ENCODE measurements at places on chromosomes 2 and 18.

DNA sequence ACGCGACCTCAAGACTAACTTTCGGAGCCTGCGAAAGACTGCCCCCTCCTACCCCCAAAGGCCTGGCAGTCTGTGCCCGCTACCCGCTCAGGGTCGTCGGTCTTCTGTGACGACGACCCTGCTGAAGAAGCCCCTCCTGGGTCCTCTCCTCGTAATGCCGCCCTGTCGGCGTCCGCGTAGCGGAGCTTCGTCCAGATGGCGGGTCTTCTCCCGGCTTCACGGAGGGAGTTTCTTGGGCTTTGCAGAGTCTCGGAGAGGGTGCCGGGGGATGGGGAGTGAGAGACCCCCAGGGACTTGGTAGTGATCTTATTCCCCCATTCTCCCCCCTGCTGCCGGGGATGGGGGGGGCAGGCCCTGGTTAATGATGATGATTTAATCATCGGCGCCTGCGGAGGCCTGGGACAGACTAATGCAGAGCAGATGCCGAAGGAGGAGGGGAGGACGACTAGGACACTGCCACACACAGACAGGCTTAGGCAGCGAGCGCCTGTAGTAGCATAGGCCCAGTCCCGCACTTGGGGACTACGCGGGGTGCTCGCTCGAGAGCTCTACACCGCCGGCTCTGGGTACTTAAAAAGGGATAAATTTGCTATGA, 528 bp upstream of the PCGF1 start:
- DNase-seq, result no peak

GRCh38 chr2:23788100-23788499, 138.8 kb downstream of the ATAD2B start:
- no peak for DNase-seq

DNA sequence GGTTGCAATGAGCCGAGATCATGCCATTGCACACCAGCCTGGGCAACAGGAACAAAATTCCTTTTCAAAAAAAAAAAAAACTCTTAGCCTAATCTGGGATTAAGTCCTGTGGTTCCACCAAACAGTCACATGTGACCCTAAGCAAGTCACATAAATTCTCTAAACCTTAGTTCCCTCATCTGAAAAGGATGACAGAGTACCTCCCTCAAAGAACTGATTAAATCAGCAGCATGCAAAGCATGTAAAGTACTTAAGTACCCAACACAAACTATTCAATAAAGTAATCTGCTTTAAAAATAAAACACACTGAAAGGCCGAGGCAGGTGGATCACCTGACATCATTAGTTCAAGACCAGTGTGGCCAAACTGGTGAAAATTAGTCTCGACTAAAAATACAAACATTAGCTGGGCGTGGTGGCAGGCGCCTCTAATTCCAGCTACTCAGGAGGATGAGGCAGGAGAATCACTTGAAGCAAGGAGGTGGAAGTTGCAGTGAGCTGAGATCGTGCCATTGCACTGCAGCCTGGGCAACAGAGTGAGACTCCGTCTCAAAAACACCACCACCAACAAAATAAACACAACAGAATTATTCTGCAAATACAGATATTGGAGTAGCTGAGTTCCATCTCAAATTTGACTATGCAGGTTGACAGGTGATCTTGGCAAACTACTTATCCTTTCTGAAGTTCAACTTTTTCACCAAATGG, 7.0 kb downstream of the USP34 start:
- DNase-seq, result no peak

GRCh38 chr2:1618191-1618961, 125.9 kb downstream of the PXDN start:
- no peak for DNase-seq

DNA sequence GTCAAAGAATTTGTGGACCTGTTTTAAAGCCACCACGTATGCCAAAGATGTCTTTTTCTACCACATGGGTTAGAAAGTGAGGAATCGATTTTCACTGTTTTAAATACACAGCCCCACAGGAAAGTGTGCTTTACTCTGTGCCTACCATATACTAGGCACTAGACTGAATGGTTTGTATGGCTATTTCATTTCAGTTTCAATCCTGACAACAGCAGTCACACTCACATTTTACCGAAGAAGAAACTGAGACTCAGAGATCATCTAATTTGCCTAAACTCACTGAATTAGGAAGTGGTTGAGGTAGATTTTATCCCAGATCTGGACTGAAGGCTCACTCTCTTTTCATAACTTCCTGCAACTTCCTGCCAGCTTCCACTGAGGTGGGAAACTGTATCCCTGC, 176.4 kb downstream of the ALK start:
- no peak for DNase-seq

DNA sequence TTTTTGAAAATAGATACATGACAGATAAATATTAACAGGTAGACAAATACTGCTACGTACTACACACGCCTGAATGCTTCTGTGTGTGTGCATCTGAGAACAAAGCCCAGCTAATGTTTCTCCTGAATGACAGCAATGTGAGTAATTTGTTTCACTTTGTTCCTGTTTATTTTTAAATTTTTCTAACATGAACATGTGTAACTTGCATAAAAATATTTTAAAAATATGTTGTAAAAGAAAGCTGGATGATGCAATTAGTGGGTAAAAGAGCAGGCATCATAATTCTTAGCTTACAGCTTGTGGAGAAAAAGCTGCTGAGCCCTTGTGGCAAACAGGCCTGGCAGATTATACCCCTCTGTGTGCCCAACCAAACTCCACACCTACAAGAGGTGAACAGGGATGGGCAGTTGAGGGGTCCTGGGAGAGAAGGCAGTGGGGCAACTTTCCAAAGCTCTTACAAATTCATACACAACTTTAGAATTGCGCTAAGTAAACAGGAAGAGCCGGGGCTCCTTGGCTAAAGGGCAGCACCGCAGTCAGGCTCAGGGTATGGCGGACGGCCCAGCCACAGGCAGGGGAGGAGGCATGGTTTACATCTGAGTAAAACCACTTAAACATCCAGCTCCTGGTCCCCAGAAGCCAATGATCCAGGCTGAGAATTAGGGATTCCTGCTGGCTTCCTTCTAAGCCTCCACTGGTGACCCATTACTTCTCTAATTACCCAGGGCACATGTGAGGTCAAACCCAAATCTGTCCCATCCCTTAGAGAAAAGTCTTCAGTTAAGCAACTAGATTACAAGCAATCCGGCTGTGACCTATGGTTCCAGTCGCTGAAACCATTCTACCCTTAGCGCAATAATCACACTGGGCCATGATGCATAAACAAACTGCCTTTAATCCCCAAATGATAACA, 14.0 kb downstream of the PXDN start:
- DNase-seq, result no peak

DNA sequence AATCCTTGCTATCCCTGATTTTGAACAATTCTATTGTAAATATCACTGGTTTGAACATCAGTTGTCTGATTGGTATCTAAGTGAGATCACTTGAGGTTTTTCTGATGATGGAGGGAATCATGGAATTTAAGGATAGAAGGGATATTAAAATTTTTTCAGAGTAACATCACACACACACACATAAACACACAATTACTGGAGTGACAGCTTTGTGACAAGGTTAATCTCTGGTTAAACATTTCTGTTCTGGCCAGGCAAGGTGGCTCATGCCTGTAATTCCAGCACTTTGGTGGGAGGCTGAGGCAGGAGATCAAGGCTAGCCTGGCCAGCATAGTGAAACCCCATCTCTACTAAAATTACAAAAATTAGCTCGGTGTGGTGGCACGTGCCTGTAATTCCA, 85.3 kb downstream of the SOCS6 start:
- DNase-seq, result no peak

DNA sequence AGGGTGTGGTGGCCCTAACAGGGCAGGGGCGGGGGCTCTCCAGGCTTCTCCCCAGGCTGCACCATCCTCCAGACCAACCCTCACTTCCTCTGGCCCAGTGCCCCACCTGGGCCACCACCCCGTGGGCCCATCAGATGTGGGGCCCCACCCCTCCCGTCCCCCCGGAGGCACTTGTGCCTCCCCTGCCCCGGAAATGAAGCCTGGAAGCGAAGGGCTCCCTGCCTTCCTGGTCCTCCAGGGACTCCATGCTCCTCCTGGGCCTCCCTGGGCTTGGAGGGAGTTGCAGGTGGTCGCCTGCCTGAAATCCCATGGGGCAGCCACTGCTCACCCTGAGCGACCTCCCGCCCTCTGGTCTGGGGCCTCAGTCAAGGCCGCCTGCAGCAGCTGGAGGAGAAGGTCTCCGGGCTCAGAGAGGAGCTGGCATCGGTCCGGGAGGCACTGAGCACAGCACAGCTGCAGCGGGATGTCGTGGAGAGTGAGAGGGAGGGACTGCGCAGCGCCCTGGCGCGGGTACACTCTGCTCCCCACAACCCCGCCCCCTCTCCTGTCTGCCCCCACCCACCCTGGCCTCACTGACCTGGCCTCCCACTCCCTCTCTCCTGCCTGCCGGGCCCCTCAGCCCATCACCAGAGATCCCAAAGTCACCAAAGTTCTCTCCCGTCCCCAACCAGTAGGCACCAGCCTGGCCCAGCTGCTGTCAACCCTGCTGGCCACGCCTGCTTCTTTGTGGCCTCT, 28.0 kb downstream of the CROCC2 start:
- DNase-seq, result no peak

DNA sequence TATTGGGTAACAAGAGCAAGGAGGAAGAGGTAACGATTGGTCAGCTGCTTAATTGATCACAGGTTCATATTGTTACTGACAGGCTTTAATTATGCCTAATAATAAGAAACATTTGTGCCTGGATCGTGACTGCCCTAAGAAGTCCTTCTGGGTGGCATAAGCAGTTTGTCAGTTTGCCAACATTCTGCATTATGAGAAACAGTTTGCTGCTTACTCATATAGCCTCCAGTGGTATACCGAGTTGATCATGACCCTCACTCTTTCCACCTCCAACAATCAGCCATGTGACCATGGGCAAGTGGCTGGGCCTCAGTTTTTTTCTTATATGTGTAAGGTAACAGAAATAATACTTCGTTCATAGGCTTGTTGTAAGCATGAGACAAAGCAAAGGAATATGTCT, 96.6 kb upstream of the CABLES1 start:
- DNase-seq, result no peak

DNA sequence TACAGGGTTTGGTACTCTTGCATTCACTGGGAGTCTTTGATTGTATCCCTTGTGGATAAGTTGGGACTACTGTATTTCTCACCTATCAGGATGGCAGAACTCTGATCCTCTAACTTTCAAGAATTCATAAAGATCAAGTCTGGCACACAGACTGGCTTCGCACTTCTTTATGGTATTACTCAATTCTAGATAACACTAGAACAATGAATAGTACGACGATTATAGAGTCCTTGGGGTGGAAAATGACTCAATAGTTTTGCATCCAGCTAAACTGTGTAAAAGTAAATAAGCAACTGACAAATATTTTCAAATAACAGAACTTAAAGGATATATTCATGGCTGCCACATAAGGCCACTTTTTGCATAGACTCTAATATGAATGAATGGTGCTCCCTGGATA, 103.4 kb upstream of the MEX3C start:
- DNase-seq, result no peak

DNA sequence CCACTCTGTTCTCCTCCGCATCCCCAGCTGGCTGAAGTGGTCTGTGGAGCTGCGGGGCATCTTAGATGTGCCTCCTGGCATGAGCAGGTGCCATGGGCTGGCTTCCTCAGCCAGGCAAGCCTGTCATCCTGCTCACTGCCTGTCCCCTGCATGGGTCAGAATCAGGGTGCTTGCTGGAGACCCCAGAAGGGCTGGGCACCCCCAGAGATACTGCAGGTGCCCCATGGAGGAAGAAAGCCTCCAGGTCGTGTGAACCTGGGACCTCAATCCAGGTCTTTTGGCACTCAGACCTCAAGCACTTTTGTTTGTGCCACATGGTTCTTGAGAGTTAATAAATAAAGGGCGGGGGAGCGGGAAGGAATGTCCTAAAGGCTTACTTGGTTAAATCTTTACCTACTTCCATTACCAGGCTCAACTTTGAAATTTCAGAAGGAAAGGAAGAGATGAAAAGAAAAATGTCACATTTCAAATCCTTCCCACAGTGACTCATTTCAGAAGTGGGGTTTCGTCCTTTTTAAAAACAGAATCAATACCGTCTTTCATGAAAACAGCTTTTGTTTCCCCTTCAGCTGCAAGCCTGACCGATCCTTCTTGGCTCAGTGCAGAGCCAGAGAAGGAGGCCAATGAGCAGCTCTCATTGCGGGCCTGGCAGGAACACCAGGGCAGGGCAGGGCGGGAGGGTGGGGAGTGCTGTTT, 69.9 kb downstream of the RHOB start:
- DNase-seq, result no peak

- DNase-seq, result no peak
Measured at GRCh38 chr2:119248311-119248710, 24.7 kb downstream of the STEAP3 start.

GRCh38 chr2:9207641-9208311, 1.2 kb downstream of the ASAP2 start:
- DNase-seq, result no peak

GRCh38 chr2:65309699-65310098, 82.1 kb downstream of the ACTR2 start:
- DNase-seq, result no peak

DNA sequence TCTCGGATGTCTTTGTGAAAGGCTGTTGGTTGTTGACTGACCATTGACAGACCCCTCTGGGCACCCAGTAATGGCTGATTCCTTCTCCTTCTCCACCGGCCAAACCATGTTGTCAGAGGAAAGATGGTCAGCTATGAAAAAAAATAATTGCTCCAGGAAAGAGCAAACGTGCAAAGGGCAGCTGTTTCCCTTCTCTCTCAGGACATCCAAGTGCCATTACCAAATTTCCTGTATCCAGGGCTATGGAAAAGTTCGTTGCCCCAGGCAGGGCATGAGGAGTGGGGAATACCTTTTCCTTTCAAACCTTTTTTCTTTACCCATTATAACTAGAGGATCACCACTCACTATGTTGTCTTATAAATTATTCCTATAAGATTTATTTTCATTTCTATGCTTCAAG, 321.5 kb upstream of the HNRNPA3 start:
- no peak for DNase-seq

GRCh38 chr2:10956006-10956790, 44.5 kb downstream of the KCNF1 start:
- no peak for DNase-seq

DNA sequence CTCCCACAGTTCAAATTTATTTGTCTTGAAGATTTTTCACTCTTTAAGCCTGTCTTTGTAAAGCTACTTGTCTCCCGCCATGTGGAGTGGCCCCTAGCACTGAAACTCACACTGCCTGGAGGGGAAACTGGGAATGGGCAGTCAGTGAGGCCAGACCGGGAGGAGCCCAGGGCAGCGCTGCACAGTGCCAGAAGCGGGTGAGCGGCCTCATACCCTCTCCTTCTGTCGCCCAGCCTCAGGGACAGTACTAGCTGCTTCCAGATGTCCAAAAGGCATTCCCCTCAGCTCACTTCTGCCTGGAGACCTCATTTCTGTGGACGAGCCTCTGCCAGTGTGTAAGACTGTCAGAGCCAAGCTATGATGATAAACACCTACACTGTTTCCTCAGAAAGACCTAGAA, 79.9 kb downstream of the SEPTIN10 start:
- DNase-seq, result no peak

Data from activated CD4-positive, alpha-beta T cell treated with anti-CD3 and anti-CD28 coated beads, Interleukin-2, amount 50 U/mL, for 1 hour (primary cell).